ENCODE measurements at places on chromosomes 2 and 18. TPM values are rescaled to one million over a fixed set of nuclear protein-coding genes. Genes with fewer than 3 reads are reported as not detected.

The CFAP221 gene
- total RNA-seq: not detected

DNA sequence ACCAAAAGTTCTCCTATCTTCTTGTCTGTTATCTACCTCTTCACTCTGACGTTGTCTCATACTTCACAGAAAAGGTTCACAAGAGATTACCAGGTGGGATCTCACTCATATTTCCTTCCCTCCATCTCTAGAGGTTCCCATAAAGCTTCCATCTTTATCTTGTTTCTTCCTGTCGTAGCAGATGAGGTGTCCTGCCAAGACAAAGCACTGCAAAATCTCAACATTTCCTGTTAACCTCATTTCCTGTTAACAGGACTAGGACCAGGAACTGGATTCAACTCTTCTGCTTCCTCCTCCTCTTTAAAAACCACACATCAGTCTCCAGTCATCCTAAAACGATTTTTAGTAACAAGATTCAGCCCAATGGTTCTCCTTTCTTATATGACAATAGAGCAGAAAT lies 512.8 kb upstream of the NRP2 start:
- H3K27ac ChIP-seq: no peak overlapping the region
- H3K36me3 ChIP-seq: no peaks in the 10 kb centered on the region
- no peaks in the 10 kb centered on the region for H3K27me3 ChIP-seq
- no peak overlapping the region for H3K4me3 ChIP-seq
- no peak for DNase-seq

DNA sequence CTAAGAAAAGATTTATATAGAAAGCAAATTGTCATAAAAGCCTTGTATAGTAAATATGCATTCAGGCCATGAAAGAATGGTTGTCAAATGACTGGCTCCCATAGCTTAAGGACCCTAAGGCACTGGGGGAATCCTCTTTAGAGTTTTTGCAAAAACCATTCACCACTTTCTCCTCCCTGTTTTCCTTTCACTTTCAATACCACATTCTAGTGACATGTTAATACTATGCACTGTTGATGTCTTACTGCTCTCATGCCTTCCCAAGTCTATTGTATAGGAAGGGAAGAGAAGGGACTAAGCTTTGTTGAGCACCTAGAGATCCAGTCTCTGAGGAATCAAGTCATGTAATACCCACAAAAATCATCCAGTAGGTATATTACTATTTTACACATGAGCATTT lies 383.0 kb upstream of the LRRTM1 start:
- no peak for DNase-seq
- H3K4me3 ChIP-seq: no peak overlapping the region
- H3K27me3 ChIP-seq: no peaks in the 10 kb centered on the region
- no peaks in the 10 kb centered on the region for H3K36me3 ChIP-seq
- H3K27ac ChIP-seq: no peak overlapping the region
- H3K4me1 ChIP-seq: no peaks in the 10 kb centered on the region

The SOX11 gene
- total RNA-seq: not detected

GRCh38 chr2:151020411-151020810 lies 241.3 kb downstream of the RBM43 start:
- no peak overlapping the region for H3K4me3 ChIP-seq
- H3K4me1 ChIP-seq: no peaks in the 10 kb centered on the region
- no peaks in the 10 kb centered on the region for H3K36me3 ChIP-seq
- no peak overlapping the region for H3K27ac ChIP-seq

GRCh38 chr2:185998562-185999070 lies 260.0 kb downstream of the FSIP2 start:
- H3K4me1 ChIP-seq: no peaks in the 10 kb centered on the region
- no peak overlapping the region for H3K4me3 ChIP-seq
- DNase-seq: no peak
- no peaks in the 10 kb centered on the region for H3K27me3 ChIP-seq

The TEX44 gene
- total RNA-seq: not detected

DNA sequence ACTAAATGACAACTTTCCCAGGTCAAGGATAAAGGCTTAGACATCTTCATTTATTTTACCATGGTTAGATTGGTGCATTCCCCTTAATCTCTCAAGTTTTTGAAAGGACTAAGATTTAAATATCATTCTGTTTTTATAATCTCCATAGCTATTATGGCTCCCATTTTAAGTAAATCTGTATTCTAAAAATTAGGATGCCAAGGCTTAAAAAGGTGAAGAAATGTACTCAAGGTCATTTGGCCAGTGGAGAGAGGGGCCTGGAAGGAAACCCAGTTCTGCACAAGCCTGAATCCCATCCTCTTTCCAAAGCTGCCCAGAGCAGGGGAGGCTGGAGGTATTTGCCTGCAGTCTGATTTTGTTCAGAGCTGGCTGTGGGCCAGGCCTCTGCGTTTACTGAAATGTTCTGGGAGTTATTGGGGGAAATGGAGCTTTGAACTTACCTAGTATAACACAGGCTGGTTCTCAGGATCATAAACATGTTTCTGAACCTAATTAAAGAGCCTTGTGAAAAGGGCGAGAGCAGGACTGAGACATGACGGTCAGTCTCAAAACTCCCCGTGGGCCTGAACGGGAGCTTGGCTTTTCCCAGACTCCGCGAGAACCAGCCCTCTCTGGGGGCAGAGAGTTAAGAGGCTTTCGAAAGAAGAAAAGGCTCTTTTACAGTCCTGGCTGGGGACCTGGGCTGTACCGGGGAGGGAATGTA lies 85.6 kb downstream of the DDX1 start:
- no peak overlapping the region for H3K4me3 ChIP-seq
- H3K4me1 ChIP-seq: no peaks in the 10 kb centered on the region
- H3K36me3 ChIP-seq: no peaks in the 10 kb centered on the region
- H3K27ac ChIP-seq: no peak overlapping the region
- DNase-seq: no peak

The RUFY4 gene
- not detected for total RNA-seq

- H3K36me3 ChIP-seq: no peaks in the 10 kb centered on the region
- H3K4me1 ChIP-seq: no peaks in the 10 kb centered on the region
- no peak overlapping the region for H3K4me3 ChIP-seq
Measured at GRCh38 chr2:157441072-157441454, 2.8 kb downstream of the CYTIP start.

- H3K4me1 ChIP-seq: peaks cover 4% of the 10 kb centered on the region
- no peak for DNase-seq
- H3K36me3 ChIP-seq: no peaks in the 10 kb centered on the region
- H3K27ac ChIP-seq: no peak overlapping the region
Measured at GRCh38 chr2:219687272-219687671, 59.8 kb downstream of the SLC4A3 start.

DNA sequence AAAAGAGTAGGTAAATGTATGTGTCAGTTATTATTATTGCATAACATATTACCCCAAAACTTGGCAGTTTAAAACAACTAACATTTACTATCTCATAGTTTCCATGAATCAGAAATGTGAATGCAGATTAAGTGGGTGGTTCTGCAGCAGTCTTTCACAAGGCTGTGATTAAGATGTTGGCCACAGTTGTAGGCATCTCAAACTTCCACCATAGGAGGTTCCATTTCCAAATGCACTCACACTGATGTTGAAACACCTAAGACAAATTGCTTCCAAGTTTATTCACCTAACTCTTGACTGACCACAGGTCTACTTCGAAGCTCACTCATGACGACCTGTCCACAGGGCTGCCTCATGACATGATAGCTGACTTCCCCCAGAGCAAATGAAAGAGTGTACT lies 360.8 kb downstream of the GRB14 start:
- no peak overlapping the region for H3K27ac ChIP-seq
- H3K4me3 ChIP-seq: no peak overlapping the region
- no peaks in the 10 kb centered on the region for H3K36me3 ChIP-seq

GRCh38 chr2:38494394-38494793 lies 108.3 kb downstream of the HNRNPLL start:
- DNase-seq: peak; percentile 91
- no peak overlapping the region for H3K4me3 ChIP-seq
- no peaks in the 10 kb centered on the region for H3K36me3 ChIP-seq
- peak overlapping the region; percentile 87 for H3K27ac ChIP-seq
- peaks cover 55% of the 10 kb centered on the region for H3K4me1 ChIP-seq
- no peaks in the 10 kb centered on the region for H3K27me3 ChIP-seq

The CAPN14 gene
- not detected for total RNA-seq

DNA sequence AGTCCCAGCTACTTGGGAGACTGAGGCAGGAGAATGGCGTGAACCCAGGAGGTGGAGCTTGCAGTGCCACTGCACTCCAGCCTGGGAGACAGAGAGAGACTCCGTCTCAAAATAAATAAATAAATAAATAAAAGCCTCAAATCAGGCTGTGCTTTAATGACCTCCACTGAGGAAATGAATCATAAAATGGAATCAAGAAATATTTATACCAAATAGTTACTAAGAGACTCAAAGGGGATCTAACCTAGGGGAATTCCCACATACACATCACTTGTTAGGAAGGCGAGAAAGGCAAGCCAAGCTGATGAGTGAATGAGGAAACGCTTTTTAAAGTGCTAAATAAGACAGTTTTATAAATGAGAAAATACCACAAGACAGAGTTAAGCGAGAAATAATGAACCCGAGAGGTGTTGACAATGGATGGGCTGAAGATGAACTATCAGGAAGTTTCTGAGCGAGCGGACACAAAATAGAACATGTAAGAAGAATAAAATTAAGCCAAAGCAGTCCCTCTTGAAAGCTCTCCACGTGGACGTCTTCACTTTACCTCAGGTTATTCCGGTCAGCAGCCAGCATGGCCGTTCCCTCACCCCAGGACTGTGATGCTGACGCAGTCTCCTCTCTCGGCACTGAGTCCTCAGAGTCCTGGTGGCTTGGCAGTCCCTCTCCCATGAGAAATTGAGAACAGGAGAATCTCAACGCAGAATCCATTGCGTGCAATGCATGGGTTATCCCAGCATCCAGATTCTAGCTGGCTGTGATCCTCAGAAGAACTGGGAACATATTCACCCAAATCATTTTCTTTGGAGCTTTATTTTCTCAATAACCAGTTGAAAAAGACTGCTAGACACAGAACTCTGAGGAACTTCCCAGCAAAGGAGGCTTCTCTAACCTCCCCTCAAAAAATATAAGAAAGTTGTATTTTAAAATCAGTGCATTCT lies 22.3 kb downstream of the PXDN start:
- no peaks in the 10 kb centered on the region for H3K36me3 ChIP-seq
- no peak for DNase-seq
- H3K27ac ChIP-seq: peak overlapping the region; percentile 74
- H3K4me1 ChIP-seq: peaks cover 20% of the 10 kb centered on the region
- H3K4me3 ChIP-seq: peak overlapping the region; percentile 14
- H3K27me3 ChIP-seq: peaks cover 8% of the 10 kb centered on the region

DNA sequence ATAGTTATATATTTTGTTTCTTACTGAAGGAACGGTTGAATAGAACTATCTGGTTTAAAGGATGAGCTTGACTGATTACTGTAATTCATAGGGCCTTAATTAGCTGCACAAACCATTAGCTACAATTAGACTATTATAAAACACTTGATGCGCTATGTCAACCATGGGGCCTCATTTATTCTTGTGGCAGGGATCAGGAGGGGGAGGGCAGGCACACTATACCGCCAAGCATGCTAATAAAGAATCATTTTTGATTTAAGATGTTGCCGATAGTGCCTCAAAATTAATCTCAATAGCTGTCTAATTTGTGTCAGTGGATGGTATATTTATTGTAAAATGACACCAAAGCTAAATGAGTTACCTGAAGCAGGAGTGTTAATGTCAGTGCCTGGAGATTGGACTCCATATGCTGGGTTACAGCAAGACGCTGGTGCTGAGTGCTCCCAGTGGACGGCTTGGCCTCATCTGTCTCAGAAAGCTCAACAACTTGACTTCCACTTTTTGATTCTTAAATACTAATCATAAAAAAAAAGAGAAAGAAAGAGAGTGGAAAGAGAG lies 1007.0 kb upstream of the CELF4 start:
- no peaks in the 10 kb centered on the region for H3K27me3 ChIP-seq
- no peaks in the 10 kb centered on the region for H3K4me1 ChIP-seq
- H3K36me3 ChIP-seq: no peaks in the 10 kb centered on the region
- H3K4me3 ChIP-seq: no peak overlapping the region
- H3K27ac ChIP-seq: no peak overlapping the region

The ALPG gene
- total RNA-seq: not detected

The NCKAP5 gene
- 0.51 TPM for total RNA-seq

DNA sequence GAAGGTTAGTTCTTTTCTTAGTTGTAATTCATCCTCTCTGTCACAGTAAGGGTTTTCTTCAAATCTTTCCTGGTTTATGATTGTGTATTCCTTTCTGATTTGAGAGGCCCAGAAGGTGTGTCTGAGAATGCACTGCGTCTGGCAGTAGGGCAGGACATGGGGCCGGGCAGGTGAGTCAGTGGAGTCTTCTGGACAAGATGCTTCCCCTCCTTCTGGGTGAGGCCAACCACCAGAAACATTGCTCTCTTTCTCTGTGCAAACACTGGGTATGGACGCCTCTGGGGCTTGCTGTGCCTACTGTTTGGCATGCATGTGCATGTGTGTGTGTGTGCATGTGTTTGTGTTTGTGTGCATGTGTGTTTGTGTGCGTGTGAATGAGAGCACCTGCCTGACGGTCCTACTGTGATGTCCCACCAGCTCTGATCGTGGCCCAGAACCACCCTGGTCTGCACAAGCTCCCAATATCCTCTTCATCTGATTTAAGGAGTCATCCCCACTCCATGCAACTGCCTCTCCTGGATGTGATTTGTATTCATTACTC lies 93.2 kb upstream of the DLX2 start:
- H3K36me3 ChIP-seq: no peaks in the 10 kb centered on the region
- H3K4me1 ChIP-seq: no peaks in the 10 kb centered on the region
- no peak for DNase-seq
- H3K27me3 ChIP-seq: no peaks in the 10 kb centered on the region

The LYPD6 gene
- not detected for total RNA-seq

DNA sequence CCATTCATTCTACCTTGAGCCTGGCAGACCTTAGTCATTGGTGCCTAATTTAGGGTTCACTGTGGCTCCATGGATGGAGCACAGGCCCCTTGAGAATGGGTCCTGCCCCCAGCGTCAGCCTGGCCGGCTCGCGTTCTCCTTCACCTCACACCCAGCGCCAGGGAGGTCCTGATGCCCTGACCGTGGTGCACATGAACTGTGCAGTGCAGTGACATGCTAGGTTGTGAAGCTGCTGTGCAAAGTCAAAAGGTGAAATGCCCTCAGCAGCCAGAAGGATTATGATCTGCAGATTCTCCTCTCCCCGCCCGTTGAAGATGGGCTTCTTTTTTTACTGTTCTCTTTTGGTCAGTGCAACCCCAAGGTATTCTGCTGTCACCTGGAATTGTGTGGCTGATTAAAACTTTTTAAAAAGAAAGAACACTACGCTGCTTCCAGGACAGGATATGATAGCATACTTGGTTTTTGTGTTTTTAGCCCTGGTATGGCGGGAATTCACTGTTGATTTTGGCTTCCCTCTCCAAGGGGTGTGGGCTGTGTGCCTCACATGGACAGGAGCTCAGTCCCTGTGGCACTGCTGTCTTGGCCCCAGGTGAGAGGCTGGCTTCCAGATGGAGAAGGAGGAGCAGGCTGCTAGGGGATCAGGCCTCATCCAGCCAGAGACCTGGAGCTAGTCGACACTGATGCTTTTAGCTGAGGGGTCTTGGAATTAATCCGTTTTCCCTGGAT lies 49.4 kb upstream of the MCFD2 start:
- DNase-seq: no peak
- H3K36me3 ChIP-seq: no peaks in the 10 kb centered on the region
- peak overlapping the region; percentile 36 for H3K27ac ChIP-seq
- no peak overlapping the region for H3K4me3 ChIP-seq
- no peaks in the 10 kb centered on the region for H3K27me3 ChIP-seq
- peaks cover 28% of the 10 kb centered on the region for H3K4me1 ChIP-seq

GRCh38 chr2:49241501-49241900 lies 87.2 kb upstream of the FSHR start:
- H3K27me3 ChIP-seq: no peaks in the 10 kb centered on the region
- no peak overlapping the region for H3K4me3 ChIP-seq
- no peaks in the 10 kb centered on the region for H3K4me1 ChIP-seq
- no peaks in the 10 kb centered on the region for H3K36me3 ChIP-seq
- H3K27ac ChIP-seq: no peak overlapping the region
- DNase-seq: no peak

The MEIS1 gene
- total RNA-seq: 1.6 TPM

All from gastrocnemius medialis (tissue), 4 donors.